GM04504 (cell line): ENCODE measurements at places on chromosomes 12 and 14.

- no peak for DNase-seq
Observed at GRCh38 chr12:80794551-80794950, 77.8 kb downstream of the MYF5 start.

DNA sequence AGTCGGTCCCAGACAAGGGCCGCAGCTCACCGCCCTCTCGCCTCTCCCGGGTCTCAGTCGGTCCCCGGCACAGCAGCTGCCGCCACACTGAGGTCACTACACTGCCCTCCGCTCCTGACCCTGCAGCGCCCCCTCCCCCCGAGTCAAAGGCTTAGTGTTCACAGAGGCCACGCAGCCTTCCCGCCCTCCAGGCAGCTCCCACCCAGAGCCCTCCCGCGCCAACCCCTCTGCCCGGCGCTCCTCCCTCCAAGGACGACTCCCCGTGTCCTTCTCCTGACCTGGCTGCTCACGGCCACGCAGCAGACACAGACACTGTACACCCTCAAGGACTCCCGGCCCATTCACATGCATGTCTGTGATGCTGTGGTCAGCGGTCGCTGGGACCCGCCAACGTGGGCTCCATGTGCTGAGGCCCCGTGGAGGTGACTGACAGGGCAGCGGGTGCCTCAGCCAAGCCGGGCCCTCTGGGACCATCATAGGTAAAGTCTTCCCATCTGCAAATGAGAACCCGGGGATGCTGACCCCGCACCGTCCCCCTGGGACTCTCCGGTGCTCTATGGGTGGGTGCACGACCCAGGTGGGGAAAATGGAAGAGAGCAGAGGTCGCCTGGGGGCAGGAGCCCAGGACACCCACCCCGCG is 16.3 kb upstream of the GALNT9 start:
- no peak for DNase-seq

DNA sequence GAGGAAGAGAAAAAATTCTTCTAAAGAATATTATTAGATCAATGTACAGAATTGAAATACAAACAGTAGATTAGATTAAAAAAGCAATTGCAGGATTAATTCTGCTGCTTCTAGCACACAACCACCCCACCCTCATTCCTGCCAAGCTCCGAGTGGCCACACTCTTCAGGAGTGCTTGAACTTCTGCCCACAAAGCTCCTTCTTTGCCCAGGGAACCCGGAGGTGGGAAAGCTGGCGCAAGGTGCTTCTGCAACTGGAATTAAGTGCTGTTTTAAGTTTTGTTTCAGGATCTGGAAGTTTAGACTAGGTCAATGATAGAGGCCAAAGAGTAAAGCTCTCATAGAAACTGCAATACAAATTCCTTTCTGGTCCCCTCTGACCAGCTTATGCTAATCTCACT is 94.1 kb upstream of the BMP4 start:
- no peak for DNase-seq

GRCh38 chr14:35047976-35048513 is 2.0 kb downstream of the FAM177A1 start:
- no peak for DNase-seq

- no peak for DNase-seq
Observed at GRCh38 chr12:101238800-101239329, 28.8 kb upstream of the SLC5A8 start.

GRCh38 chr12:124162151-124163110 is 132.5 kb upstream of the RFLNA start:
- DNase-seq, result no peak
